ENCODE measurements at places on chromosomes 4 and X.

DNA sequence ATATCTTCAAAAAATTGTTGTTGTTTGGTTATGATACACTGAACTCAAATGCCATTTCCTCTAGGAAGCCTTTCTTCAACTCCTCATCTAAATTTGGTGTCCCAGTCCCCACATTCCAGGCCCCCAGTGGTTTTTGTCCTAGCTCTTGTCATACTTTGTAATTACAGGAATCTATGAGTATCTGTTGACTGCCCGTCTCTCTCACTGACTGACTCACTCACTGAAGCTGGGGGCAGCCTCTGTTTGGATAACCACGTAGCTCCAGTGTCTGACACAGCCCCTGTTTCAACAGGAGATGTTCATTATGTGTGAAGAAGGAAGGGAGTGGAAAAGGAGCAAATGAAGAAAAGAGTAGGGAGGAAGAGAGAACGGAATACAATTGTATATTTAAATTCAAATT is 284.1 kb upstream of the TENM3 start:
- DNase-seq, result no peak

- DNase-seq, result no peak
These were observed 6.5 kb downstream of the ZFYVE28 start for GRCh38 chr4:2411786-2412510.

DNA sequence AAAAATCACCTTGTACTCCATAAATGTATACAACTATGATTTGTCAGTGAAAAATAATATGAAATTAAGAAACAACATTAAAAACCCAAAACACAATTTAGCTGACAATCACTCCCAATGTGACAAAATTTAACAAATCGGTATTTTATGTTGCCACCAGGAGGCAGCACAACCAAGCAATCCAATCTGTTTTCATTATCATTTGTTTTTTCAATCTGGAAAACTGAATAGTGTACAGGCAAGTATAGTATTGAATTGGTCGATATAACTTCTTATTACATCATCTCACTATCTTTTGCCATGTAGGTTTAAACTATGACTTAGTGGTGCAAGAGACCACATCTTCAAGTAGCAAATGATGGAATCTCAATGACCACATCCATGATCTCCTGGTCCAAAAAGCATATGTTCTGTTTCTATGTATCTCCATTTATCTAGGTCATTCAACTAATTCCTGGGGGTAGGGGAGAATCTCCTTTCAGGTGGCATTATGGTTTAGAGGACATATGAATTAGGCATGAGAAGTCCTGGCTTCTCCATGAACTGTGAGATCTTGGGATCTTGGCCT is 112.9 kb upstream of the AGA start:
- DNase-seq, result no peak

- no peak for DNase-seq
These were observed 92.3 kb downstream of the RLIM start for GRCh38 chrX:74521961-74522751.

DNA sequence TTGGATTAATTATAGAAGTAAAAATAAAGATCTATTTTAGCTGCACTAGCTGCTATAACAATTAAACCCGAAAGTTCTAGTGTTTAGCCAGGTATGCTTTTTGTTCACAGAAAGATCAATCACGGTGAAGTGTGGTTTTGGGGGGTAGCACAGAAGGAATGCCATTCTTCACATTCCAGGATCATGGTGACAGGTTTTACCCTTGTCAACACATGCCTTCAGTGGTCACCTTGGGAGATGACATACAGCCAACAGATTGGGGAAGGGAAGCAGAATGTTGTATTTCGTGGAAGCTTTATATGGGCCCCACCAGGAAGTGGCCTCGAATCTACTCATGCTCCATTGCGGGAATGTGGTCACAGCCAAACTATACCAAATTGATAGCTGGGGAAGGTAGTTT is 753.6 kb downstream of the RAPGEF2 start:
- DNase-seq, result no peak

DNA sequence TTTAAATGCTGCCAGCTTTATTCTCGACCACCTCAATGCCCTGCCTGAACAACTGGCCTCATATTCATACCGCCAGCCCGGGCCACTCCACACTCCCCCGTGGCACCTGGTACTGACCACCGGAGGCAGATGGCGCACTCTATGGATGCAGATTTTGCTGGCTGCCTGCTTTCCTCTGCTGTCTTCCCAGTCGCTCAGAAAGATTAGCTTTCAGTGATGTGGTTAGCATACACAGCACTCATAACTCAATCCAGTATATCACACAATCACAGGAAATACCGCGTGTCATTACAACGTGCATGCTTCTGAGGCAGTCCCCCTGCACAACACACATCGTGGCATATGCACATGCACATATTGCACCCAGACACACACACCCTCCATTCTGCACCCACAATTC is 147.2 kb upstream of the BCOR start:
- DNase-seq, result no peak

DNA sequence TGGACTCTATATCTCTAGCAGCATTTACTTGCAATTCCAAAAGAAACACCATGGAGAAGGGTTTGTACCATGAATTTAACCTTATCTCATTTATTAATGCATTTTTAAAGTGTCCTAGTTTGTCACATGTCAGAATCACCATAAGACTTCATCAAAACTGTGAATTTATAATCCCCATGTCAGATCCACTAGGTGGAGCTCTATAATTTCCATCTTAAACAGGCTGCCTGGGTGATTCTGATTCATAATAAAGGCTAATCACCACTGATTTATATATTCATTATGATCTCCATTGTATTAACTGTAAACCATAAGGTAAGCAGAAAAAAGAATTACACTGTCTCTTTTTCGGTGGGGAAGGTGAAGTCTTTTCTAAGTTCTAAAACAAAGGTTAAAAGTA is 4.0 kb downstream of the TCEAL2 start:
- DNase-seq, result no peak

- DNase-seq, result no peak
These were observed 229.2 kb upstream of the ARSJ start for GRCh38 chr4:114208574-114209151.

- no peak for DNase-seq
These were observed 411.2 kb downstream of the MID1IP1 start for GRCh38 chrX:39212456-39212855.

- DNase-seq, result no peak
These were observed 409.0 kb downstream of the TECRL start for GRCh38 chr4:64000241-64000640.
